ENCODE measurements at places on chromosomes 1 and 21. TPM values are rescaled to one million over a fixed set of nuclear protein-coding genes. Genes with fewer than 3 reads are reported as not detected.

The COL11A1 gene
- total RNA-seq: not detected

The SPOCD1 gene
- total RNA-seq: 0.66 TPM

GRCh38 chr1:209187589-209187988, 395.9 kb upstream of the CAMK1G start:
- no peaks in the 10 kb centered on the region for H3K27me3 ChIP-seq
- H3K4me1 ChIP-seq: 0 out of 2 replicates have a peak, but pooled peaks cover 3% of the 10 kb centered on the region
- no peaks in the 10 kb centered on the region for H3K36me3 ChIP-seq
- H3K4me3 ChIP-seq: no peak overlapping the region
- DNase-seq: no peak

- H3K36me3 ChIP-seq: no peaks in the 10 kb centered on the region
- H3K4me3 ChIP-seq: no peak overlapping the region
- no peak for DNase-seq
- no peaks in the 10 kb centered on the region for H3K4me1 ChIP-seq
- H3K27ac ChIP-seq: no peak overlapping the region
- no peaks in the 10 kb centered on the region for H3K27me3 ChIP-seq
Observed at GRCh38 chr1:99639408-99639807, 6.5 kb upstream of the PALMD start.

GRCh38 chr1:168082008-168082876, 54.5 kb downstream of the GPR161 start:
- peak; percentile 85 for DNase-seq
- peak overlapping the region; percentile 62 for H3K27ac ChIP-seq
- peaks cover 1% of the 10 kb centered on the region for H3K36me3 ChIP-seq
- peaks cover 38% of the 10 kb centered on the region for H3K4me1 ChIP-seq

DNA sequence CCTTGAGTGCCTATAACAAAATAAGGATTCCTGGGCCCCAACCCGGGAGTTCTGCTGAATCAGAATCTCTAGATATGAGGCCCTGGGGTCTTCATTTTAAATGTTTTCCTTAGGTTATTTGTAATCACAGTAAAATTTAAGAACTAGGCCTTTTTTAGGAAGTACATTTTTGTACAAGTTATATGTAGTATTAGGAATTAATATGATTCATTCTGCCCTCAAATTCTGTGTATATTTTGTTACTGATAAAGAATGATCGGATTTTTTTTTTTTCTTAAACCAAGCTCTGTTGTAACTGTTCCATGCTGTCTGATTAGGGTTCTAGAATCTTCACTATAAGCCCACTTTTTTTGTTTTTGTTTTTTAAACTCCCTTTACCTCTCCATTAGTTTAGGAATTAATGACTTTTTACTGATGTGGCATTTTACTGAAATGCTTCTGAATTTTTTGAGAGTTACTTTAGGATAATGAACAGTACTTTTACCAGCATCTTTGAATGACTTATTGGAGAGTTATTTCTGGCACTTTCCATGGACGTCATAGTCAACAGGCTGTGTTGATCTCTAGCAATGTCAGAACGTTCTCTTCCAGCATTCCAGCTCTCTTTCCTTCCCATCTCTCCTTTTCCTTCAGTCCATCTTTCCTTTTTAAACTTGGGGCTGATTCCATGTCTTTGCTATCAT, 48.3 kb downstream of the CLIC4 start:
- H3K4me1 ChIP-seq: no peaks in the 10 kb centered on the region
- no peak for DNase-seq
- H3K27ac ChIP-seq: no peak overlapping the region
- no peak overlapping the region for H3K4me3 ChIP-seq

DNA sequence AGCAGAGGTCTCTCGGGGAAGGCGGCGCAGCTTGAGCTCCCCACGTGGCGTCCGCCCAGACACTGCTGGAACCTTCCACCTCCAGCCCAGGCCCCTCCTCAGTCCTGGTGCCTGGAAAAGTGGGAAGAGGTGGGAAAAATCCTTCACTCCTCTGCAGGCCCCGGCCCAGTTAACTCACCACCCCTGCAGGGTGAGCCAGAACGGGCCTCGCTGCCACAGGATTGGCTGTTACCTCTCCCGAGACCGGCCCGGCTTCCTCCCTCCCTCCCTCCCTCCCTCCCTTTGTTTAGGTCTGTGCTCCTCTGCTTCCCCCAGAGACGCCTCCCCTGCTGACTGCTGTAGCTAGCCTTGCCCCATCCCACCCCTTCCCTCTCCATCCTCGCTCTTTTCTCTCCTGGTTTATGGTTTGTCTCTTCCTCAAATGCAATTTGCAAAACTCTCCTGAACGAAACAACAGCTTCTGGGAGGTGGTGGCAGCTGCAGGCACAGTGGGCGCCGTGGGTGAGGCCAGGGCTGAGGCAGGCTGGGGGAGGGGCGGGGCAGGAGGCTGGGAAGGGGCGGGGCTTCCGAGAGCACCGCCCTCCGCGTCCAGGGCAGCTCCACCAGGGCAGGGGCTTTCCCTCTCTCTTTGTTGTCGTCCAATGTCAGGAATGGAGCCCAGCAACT, 6.5 kb downstream of the CAPN9 start:
- H3K27me3 ChIP-seq: no peaks in the 10 kb centered on the region
- peak overlapping the region; percentile 85 for H3K27ac ChIP-seq
- peak; percentile 50 for DNase-seq
- no peaks in the 10 kb centered on the region for H3K36me3 ChIP-seq
- H3K4me3 ChIP-seq: no peak overlapping the region

- peaks cover 8% of the 10 kb centered on the region for H3K4me1 ChIP-seq
- DNase-seq: no peak
- no peaks in the 10 kb centered on the region for H3K27me3 ChIP-seq
- H3K27ac ChIP-seq: peak overlapping the region; percentile 89
- no peaks in the 10 kb centered on the region for H3K36me3 ChIP-seq
- peak overlapping the region; percentile 79 for H3K4me3 ChIP-seq
Observed at GRCh38 chr1:211259638-211260126, 516 bp downstream of the RCOR3 start.

DNA sequence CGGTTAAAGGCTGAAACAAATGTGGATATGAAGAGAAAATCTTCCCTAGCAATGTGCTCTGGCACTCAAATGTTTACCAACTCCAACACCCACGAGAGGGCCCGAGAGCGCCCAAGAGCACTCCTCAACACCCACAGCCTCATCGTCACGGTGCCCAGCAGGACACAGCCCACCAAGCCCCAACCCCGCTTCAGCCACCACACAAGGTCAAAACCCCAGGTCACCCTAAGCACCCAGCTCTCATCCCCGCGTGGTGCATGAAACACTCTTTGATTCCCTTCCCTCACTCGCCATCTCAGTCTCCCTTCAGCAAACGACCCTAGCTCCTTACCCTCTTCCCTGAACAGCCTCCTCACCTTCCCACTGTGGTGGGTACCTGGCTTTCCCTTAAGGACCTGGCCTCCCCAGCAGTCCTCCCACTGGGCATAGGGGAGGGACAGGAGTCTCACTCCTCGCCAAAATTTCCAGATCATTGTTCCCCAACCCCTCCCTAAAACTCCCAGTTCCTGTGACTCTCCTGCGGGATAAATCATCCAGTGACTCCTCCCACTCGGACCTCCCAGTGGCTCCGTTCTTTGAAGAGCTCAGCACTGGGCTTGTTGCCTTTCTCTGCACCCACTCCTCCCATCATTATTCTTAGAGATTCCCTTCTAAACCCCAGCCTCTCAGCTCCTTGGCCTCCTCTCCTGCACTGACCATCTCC, 170.4 kb upstream of the SYT6 start:
- H3K4me3 ChIP-seq: no peak overlapping the region
- DNase-seq: no peak
- H3K27ac ChIP-seq: no peak overlapping the region
- H3K4me1 ChIP-seq: no peaks in the 10 kb centered on the region
- H3K36me3 ChIP-seq: no peaks in the 10 kb centered on the region

DNA sequence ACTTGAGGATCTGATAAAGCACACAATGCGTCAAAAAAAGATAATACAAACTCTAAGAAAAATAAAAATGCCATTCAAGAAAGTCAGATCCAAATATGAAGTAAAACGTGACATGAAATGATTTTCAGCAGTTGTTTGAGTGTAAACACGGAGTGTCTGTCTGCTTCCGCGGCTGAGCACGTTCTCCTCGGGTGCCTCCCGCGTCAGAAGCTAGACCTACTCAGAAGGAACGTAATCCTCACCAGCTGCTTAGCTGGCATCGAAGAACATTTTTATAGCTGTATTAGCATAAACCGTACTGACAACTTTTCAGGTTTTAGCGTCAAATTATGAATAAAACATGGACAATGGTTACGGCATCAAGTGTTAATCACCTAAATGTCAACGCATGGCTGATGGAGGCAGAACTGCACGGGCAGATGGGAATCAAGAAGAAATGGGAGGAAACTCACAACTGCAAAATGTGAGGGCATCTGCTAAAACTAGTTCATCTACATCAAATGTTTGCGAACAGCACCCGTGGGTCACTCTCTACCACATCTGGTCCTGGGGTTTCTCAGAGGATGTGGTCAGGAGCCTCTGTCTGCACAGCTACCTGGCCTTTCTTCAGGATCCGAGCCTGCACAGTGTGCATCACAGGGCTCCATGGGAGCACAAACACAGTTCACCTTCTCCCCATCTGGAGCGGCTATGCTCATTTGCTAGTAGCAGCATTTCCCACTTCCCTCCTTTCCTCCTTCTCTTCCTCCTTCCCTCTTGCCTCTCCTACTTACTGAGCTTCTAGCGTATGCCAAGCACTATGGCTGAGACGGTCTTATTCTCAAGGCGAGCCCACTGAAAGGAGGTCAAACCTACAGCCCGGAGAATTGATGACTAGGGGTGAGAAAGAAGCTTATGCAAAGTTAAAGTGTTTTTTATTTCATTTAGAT, 40.0 kb downstream of the RCAN1 start:
- DNase-seq: no peak
- H3K27me3 ChIP-seq: no peaks in the 10 kb centered on the region
- no peak overlapping the region for H3K27ac ChIP-seq
- no peaks in the 10 kb centered on the region for H3K4me1 ChIP-seq
- no peaks in the 10 kb centered on the region for H3K36me3 ChIP-seq

Data from Caco-2 (cell line).